ENCODE measurements at places on chromosomes 1 and 21.

DNA sequence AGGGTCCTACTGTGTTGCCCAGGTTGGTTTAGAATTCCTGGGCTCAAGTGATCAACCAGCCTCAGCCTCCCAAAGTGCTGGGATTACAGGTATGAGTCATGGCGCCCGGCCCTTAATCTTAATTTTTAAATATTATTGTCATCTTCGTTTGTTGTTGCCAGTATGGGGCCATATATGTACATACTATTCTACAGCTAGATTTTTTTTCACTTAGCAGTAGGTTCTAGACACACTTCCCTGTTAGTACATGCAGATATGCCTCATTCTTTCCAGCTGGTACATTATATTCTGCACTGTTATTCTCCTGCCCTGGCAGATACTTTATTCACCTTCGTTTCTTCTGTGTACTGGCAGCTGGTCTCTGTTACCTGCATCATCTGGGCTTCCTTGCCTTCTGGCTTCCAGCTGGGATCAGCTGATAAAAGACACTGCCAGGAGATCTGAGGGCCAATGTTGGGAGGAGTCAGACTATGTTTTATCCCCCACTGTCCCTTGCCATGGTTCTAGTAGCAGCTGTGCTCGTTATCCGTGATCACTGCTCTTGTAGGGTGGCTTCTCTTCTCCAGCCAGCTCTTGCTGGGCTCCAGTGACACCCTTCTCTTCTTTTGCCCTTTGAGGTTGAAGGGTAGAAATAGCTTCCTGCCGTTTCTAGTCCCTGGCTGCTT, 24.7 kb downstream of the ST3GAL3 start:
- no peak for DNase-seq

DNA sequence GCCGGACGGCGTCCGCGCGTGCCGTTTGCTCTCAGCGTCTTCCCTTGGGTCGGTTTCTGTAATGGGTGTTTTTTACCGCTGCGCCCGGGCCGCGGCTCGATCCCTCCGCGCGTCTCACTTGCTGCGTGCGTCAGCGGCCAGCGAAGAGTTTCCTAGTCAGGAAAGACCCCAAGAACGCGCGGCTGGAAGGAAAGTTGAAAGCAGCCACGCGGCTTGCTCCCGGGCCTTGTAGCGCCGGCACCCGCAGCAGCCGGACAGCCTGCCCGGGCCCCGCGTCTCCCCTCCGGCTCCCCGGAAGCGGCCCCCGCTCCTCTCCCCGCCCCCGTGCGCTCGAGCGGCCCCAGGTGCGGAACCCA, 159.8 kb downstream of the RUNX1 start:
- peak; percentile 75 for DNase-seq

DNA sequence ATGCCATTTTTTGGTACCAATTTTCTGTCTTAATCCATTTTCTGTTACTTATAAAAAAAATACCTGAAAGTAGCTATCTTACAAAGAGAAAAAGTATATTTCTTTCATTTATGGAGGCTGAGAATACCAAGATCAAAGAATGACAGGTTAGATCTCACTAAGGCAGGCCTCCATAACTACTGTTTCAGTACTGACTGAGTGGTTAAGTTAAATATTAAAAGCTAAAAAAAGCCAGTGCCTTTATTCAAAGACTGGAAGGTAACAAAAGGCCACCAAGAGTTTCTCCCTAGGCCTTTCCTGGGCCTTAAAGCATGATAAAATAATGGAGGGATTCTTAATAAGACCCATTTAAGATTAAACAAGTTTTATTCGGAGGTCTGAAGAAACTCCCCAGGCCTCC, 687.7 kb upstream of the ADGRL4 start:
- no peak for DNase-seq

DNA sequence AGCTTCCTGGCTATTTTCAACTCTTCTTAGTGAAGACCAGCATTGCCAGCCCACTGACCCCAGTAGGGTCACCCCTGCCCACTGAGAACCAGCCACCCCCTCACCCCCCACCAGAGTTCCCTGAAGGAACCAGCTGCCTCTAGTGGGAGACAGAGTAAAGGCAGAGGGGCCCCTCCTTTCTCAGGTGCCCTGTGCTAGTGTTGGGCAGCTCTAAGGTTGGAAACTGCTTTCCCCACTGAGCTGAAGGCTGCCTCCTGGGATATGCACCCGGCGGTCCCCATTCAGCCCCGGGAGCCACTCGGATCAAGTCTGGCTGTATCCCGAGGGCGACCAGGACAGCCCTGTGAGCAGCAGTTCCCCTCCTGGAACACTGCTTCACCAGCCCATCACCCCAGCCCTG, 111.0 kb downstream of the PGBD5 start:
- no peak for DNase-seq

- DNase-seq, result no peak
Observed at GRCh38 chr1:96792220-96792619, 70.6 kb downstream of the PTBP2 start.

DNA sequence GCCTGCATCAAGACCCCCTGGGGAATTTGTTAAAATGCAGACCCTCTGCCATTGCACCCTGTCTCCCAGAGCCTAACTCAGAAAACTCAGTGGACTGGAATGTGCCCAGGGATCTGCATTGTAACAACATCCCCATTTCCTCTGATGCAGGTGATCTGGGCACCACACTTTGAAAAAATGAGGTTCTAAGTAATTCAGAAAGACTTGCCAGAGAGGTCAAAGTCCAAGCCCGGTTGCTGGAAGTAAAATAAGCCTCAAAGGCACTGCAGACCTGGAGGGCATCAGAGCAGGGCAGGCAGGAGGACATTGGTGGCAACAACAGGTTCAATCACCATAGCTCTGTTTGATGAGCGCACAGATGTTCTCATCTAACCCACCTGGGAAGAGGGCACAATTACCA, 90.7 kb downstream of the SYT2 start:
- no peak for DNase-seq

DNA sequence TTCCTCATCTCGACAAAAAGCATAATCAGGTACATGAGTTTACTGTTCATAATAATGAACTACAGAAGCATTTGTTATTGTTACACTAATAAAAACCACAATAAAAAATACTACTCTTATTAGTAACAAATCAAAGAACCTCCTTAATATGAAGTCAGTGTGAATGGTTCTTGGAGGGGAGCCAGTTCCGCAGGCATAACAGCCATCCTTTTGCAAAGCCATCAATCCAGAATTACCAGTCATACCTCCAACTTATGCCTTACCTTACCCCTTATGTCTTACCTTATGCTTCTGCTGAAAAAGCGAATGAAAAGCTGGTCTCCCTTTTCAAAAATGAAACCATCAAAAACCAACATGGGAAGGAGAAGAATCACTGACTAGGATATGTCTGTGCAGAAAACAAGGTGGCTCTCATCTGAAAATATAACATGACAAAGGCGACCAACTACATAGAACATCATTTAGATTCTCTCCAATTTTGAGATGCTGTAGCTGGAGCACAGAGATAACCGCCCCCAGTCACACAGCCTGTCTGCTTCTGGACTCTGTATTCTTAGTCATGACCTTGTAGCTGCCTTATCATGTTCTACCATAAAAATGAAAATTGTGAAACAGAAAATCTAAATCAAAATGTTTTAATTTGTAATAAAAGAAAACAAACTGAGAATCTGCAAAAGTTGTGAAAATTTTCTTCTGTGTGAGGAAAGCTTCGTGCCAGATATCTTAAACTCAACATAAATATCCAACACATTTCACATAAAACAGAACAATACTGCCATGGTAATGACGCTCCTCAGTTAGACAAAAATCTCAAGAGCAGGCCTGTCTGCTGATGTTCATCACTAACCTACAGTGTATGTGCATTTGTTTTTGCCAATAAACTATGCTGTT, 438.2 kb downstream of the SMYD3 start:
- DNase-seq, result no peak

- no peak for DNase-seq
Observed at GRCh38 chr21:44354001-44354405, 582 bp downstream of the TRPM2 start.

DNA sequence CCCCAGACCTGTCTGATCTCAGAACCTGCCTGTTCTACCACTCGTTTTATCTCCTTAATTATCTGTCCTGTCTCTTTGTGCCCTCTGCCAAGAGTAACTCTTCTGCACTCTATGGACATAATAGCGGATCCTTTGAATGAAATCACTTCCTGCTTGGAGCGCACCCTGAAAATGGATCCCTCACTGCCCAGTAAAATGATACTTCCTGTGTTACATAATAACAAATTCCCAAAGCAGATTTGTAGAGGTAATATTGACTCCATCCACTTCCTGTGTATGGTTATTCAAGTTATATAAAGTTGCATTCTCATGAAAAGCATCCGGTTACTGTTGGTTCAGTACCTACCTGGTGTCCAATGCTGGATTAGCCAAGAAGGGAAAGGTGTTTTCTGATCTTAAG, 246.0 kb downstream of the TRABD2B start:
- no peak for DNase-seq

DNA sequence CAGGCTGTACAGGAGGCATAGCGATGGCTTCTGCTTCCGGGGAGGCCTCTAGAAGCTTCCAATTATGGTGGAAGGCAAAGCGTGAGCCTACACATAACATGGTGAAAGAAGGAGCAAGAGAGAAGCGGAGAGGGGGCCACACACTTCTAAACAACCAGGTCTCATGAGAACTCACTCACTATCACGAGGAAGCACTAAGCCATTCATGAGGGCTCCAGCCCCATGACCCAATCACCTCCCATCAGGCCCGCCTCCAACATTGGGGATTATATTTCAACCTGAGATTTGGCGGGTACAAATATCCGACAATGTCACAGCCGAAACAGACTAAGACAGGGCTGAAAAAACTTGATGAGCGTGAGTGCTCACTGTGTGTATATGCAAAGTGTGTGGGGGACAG, 89.3 kb upstream of the CNIH3 start:
- no peak for DNase-seq

- DNase-seq, result peak; percentile 42
Observed at GRCh38 chr21:37532868-37533780, 166.6 kb downstream of the DYRK1A start.

GRCh38 chr1:203215573-203215972, 13.9 kb downstream of the CHIT1 start:
- DNase-seq, result no peak

GRCh38 chr1:41242342-41243078, 404 bp upstream of the SCMH1 start:
- peak; percentile 47 for DNase-seq

DNA sequence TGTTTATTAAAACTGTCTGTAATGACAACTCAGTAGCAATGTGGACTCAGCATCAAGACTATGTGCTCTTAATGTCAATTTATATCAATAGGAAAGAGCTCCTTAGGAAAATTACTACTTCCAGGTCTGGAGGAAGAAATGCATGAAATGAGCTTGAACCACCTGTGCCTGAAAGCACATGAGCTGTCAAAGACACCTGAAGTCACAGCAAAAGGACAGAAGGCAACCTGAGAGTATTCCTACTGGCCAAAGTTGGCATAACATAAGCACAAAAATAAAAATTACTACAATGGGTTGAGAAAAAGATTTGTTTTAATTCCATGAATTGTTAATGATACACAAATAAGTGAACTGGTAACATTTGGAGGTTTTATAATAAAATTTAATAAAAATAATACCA, 13.4 kb upstream of the KRTAP7-1 start:
- DNase-seq, result no peak

GRCh38 chr1:160046494-160047110, 14.8 kb upstream of the PIGM start:
- peak; percentile 53 for DNase-seq

- peak; percentile 3 for DNase-seq
Observed at GRCh38 chr21:37700641-37701202, 215.5 kb downstream of the KCNJ6 start.

DNA sequence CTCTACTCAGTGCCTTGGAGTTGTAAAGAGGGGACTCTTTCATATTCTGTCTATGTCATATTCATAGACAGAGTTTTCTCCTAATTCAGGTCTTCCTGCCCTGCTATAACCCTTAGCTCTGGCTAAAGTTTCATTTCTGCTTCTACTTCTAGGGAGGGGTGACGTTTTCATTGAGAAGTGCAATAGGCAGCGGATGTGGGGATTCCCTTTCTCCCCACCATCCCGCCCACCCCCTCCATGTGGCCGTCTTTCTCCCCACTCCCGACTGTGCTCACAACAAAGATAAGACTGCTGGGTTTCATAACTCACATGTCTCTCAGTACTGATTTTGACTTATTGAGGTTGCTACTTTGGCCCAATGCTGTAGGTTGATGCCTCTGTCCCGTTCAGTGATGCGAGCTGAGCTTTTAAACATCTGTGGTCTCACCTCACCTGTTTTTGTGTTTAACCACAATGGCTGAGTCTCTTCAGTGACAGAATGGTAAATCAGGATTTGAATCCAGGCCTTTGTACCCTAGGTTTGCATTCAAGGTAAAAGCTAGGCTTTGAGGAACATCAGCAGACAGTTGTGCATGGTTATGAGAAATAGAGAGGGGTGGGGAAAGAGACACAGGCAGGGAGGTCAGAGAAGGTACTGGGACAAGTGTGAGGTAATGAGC, 7.8 kb upstream of the KIF14 start:
- peak; percentile 62 for DNase-seq

GRCh38 chr1:181499825-181500224, 16.5 kb downstream of the CACNA1E start:
- no peak for DNase-seq

DNA sequence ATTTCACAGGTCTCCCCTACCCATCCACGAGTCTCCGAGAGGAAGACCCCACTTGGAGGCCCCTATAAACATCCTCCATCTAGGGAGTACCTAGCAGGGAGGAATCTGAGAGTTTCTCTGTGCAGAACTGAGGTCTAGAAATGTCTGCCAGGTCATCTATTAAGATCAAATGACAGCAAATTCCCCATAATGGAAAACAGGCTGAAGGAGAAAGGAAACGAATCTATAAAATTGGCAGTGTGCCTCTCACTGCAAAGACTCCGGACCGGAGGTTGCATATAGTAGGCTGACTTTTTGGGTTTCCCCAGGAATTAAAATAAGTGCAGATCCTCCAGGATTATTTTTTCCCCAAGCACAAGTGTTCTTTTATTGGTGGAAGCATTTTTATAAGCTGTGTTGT, 57.7 kb downstream of the NMNAT2 start:
- DNase-seq, result no peak

- no peak for DNase-seq
Observed at GRCh38 chr21:46205766-46206162, 21.5 kb upstream of the SPATC1L start.

GRCh38 chr1:162383091-162383490, 1.6 kb downstream of the C1orf226 start:
- DNase-seq, result no peak

GRCh38 chr1:66175098-66175497, 358.9 kb upstream of the SGIP1 start:
- DNase-seq, result no peak

GRCh38 chr1:72357411-72357810, 75.1 kb upstream of the NEGR1 start:
- DNase-seq, result no peak

All from activated CD4-positive, alpha-beta T cell treated with anti-CD3 and anti-CD28 coated beads for 48 hours (primary cell).